ENCODE measurements at places on chromosomes 4 and X.

DNA sequence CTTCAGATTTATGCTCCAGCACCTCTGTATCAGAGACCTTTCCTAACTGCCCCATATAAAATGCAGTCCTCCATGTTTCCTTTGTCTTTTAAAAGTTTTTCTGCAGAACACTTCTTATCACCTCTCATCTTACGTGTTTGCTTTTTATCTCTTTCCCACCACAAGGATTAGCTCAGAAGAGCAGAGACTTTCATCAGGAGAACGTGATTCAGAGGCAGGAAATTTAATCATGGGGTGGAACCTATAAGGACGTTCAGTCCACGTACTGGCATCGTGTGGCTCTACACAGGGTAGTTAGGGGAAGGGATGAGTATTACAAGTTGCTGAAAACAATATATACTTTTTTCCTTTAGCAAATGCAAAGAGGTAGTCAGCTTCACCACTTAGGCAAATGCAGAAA lies 98.7 kb downstream of the SORBS2 start:
- DNase-seq: no peak

DNA sequence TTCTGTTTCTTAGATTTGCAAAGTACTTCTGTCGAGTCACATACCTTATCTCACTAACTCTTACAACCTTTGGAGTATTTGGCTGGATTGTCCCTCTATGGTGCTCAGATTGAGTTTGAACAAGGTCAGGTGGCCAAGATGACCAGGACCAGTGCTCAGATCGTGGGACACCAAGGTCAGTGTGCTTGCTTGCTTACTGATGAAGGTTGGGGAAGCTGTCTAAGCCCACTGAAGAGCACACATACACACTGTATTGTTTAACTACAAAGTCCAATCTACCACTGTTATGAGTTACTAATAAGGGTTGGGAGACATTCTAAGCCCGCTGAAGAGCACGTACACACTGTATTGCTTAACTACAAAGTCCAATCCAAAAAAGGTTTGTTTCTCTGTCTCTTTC lies 53.7 kb downstream of the TAB3 start:
- no peak for DNase-seq

DNA sequence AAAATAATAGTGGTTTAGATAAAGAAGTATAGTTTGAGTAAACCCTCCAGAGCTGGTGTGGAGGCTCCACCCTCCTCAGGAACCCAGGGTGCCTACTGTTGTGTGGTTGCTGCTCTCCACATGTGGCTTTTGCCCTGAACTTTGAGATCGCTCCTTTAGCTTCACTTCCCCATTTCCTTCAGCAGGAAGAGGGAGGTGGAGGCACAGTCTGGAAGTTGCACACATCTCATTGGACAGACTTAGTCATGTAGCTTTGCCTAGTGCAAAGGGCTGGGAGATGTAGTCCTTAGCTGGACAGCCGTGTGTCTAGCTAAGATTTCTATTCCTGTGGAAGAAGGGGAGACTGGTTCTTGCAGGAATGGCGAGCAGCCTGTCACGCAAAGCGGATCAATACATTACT lies 37.9 kb downstream of the RGS12 start:
- DNase-seq: no peak

DNA sequence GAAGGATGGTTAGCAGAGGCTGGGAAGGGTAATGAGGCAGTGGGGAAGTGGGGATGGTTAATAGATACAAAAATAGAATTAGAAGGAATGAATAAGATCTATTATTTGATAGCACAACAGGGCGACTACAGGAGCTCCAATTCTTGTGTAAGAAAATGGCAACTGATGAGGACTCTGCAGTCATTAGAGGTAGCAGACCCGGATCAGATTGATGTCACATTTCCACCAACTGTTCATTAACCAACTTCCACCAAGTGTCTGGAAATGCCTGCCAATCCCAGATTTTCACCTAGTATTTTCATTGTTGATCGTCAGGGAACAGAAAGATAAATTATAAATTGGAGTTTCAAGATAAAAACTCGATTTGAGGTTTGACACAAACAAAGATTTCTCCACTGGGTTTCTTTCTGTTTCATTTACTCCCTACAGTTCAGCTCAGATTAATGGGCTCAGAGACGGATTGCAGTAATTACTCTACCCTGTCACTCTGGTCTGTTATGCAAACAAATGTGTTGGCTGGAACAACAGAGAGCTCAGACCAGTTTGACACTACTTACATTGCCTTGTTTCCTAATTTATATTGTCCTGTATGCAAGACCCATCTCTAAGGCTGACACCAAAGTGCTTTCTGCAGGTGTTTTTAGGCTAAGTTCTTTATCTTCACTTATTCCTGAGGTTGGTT lies 909.2 kb upstream of the PRKX start:
- DNase-seq: no peak

GRCh38 chr4:48557478-48557877 lies 67.4 kb downstream of the ZAR1 start:
- no peak for DNase-seq

Measured in posterior cingulate gyrus (tissue), 11 donors.